HT-29 (cell line): ENCODE measurements at places on chromosomes 3 and 15. TPM values are rescaled to one million over a fixed set of nuclear protein-coding genes. Genes with fewer than 3 reads are reported as not detected.

DNA sequence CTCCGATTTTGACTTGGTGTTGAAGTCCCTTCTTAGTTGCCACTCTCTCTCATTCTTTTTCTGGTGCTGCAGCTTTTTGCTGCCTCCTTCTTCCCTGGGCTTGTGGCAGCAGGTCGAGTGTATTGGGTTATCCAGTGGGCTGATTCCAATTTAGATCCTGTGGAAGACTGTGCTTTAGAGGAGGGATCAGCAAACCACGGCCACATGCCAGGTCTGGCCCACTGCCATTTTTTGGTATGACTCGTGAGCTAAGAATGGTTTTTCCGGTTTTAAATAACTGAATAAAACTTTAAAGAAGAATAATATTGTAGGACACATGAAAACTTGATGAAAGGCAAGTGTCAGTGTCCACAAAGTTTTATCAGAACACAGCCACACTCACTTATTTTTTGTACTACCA lies 330.5 kb downstream of the ROBO2 start:
- DNase-seq = peak; percentile 4

- DNase-seq = no peak
These were observed 607 bp upstream of the IMP3 start for GRCh38 chr15:75640483-75641178.

DNA sequence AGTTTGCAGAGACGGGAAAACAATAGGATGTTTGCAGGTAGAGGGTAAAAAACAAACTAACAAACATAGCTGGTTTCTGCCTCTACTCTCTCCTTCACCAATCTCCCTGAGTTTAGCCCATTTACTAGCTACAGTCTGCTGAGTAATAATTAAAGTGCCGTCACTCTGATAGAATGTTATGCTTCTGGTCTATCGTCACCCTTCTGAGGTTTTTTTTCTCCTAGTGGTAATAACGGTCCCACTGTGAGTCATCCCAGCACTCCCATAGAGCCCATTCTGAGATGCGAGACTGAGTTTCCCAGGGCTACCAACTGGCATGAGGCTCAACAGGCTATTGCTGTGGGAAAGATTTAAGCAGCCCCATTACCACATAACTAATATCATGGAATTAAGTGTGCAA lies 56.4 kb downstream of the PLAAT1 start:
- no peak for DNase-seq

DNA sequence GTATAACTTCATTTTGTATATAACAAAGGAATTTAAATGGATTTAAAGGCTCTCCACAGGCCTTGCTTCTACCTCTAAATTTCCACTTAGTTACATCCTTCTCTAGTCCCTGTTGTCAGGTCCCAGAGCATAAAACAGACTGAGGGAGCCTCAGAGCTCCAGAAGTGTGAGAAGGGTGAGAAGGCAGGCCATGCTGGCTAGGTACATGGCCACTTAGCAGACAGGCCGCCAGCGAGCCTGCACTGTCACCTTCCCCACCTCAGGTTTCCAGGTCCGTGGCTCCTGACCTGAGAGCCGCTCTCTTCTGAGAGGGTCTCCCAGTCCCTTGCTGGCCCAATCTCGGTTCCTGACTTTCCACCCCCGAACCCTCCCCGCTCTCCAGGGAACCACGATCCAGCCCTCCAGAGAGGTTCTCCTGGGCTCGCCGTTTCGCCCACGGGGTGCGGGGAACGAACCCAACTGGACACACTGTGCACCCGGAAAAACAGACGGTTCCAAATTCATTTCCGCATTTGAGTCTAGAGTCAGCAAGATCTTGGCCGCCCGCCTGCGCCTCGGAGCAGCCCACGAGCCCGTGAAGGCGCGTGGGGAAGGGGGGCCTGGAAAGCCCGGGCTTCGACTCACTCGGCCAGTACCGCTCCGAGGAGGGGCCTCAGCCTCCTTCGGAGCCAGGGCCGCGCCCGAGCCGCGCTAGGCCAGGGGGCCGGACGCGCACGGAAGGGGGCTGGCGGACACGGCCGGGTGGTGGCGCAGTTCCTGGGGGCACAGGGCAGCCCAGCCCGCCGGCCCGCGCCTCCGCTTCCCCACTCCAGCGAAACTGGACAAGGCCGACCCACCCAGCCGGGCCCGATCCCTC lies 16.7 kb upstream of the SOX2 start:
- no peak for DNase-seq

DNA sequence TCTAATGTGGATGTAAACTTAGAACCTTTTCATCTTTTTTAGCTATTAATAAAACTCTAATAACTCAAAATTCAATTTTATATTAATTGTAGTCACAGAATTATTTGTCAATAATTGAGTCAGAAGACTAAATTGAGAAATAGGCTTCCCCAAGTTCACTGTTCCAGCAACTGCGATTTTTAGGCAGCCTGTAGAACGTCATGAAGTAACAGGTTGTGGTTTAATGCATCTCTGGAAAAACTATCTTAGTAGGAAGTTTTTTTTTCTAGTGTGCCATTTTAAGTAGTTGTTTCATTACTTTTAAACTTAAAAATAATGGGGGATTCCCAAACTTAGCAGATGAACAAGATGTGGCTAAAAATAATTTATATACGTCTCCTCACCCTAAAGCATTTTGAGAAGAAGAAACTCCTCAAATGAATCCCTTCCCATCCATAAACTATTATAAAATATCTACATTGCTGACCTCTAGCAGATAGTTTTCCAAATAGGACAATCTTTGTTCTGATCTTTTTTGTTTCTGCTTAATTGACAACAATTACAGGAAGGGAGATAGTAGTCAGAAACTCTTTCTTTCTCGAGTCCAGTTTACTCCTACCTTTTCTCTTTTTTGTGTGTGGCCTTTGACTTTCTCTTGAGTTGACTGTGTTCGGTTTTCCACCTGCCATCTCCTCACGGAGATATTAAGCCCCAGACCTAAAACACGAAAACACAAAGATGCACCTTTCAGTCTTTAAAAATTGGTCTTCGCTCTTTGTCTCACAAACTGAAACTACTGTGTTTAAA lies 43.1 kb downstream of the LRCH3 start:
- DNase-seq = no peak

DNA sequence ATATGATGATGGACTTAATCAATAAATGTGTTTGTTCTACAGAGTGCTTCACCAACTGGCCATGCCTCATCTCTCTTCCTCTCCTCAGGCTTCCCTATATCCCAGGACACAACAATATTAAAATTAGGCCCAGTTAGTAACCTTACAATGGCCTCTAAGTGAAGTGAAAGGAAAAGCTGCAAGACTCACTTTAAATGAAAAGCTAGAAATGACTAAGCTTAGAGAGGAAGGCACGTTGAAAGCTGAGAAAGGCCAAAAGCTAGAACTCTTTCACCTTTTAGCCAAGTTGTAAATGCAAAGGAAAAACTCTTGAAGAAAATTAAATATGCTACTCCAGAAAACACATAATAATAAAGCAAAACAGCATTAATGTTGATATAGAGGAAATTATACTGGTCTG lies 1010.3 kb downstream of the NAALADL2 start:
- no peak for DNase-seq

GRCh38 chr3:99355465-99355864 lies 282.9 kb upstream of the COL8A1 start:
- no peak for DNase-seq

DNA sequence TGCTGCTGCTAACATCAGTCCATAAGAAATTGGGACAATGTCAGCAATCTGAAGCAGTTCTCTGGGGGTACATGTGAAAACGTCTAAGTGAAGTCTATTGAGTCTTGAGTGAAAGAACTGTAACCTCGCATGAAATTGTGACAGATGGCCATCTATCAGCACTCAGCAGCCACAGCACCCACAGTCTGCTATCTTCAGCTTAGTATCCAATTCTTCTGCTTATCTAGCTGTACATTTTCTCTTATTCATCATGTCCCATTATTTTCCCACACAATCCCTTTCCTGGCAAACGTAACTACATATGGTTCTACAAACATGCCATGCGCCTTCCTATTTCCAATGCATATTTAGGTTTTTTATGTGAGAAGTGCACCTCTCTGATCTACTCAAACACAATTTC lies 629.7 kb downstream of the NTRK3 start:
- no peak for DNase-seq

- peak; percentile 87 for DNase-seq
These were observed 419.5 kb upstream of the NAALADL2 start for GRCh38 chr3:174439331-174440252.

GRCh38 chr3:52982839-52983238 lies 63.0 kb downstream of the SFMBT1 start:
- no peak for DNase-seq

DNA sequence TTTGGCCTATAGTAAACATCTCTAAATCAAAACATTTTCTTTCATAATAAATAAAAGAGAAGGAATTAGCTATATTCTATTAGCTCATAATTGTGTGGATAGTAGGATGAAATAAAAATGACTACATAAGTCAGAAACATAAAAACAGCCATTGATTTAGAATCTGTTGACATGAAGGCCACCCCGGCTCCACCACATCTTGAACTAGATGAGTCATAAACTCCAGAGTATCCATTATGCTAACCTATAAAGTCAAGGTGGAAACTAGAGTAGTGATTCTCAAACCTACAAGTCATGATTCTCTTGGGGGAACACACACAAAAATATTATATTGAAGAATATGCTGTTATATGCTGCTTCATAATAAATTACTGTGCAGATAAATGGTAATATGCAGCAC lies 831.0 kb downstream of the TUSC7 start:
- DNase-seq = no peak

DNA sequence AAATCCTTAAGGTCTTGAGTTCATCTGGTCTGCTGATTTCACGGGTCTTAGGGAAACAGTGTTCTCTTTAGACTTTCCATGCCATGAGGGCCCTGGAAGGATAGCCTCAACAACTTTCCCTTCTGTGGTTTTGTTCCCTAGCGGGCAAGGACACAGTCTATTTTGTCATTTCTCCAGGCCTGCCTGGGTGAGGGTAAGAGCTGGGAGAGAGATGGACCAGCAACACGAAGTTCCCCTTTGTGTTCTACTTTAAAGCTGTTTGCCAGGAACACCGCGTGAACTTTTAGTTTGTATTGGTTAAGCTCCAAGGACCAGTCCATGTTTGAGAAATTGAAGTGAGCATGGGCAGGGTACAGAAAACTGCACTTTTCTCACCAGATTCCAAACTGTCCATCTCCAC lies 20.9 kb downstream of the ST3GAL6 start:
- DNase-seq = no peak

The MB21D2 gene
- 3.0 and 4.3 TPM in 2 replicates for total RNA-seq

The ATG7 gene
- 11.4 and 17.4 TPM in 2 replicates for total RNA-seq

The IQCH gene
- 1.9 and 2.6 TPM in 2 replicates for total RNA-seq
